ENCODE measurements at places on chromosomes 4 and X.

- no peak for DNase-seq
Measured at GRCh38 chrX:122187069-122187713, 996.9 kb upstream of the GRIA3 start.

GRCh38 chr4:41267997-41268396 is 11.3 kb downstream of the UCHL1 start:
- DNase-seq: no peak

DNA sequence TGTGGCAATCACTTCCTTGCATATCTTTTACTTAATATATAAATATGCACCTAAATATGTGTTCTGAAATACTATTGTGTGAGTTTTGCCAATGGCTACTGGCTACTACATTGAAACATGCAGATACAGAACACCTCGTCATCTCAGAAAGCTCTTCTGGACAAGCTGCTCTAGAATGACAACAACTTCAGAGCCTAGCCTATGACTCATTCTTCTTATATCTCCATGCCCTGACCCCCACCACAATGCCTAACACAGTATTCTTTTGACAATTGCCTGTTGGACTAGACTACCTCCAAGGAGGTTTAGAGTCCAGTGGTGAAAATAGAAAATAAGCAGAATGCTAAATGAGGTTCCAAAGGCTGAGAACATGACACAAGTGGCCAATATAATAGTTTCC is 17.6 kb upstream of the DMP1 start:
- no peak for DNase-seq

- no peak for DNase-seq
Measured at GRCh38 chrX:154370300-154371016, 4.0 kb downstream of the FLNA start.

GRCh38 chrX:10039821-10040793 is 72.9 kb downstream of the CLDN34 start:
- DNase-seq: no peak

GRCh38 chr4:11720292-11720691 is 291.6 kb upstream of the HS3ST1 start:
- no peak for DNase-seq

- DNase-seq: no peak
Measured at GRCh38 chr4:87026800-87027495, 92.1 kb downstream of the AFF1 start.

- no peak for DNase-seq
Measured at GRCh38 chrX:28847423-28847822, 260.2 kb downstream of the IL1RAPL1 start.

GRCh38 chr4:81833576-81833975 is 361.9 kb upstream of the RASGEF1B start:
- no peak for DNase-seq

GRCh38 chrX:150074175-150074574 is 135.9 kb upstream of the EOLA2 start:
- DNase-seq: no peak

GRCh38 chr4:88756149-88756548 is 58.5 kb upstream of the NAP1L5 start:
- DNase-seq: no peak

All from activated gamma-delta T cell (primary cell).